ENCODE measurements at places on chromosomes 6 and 20.

DNA sequence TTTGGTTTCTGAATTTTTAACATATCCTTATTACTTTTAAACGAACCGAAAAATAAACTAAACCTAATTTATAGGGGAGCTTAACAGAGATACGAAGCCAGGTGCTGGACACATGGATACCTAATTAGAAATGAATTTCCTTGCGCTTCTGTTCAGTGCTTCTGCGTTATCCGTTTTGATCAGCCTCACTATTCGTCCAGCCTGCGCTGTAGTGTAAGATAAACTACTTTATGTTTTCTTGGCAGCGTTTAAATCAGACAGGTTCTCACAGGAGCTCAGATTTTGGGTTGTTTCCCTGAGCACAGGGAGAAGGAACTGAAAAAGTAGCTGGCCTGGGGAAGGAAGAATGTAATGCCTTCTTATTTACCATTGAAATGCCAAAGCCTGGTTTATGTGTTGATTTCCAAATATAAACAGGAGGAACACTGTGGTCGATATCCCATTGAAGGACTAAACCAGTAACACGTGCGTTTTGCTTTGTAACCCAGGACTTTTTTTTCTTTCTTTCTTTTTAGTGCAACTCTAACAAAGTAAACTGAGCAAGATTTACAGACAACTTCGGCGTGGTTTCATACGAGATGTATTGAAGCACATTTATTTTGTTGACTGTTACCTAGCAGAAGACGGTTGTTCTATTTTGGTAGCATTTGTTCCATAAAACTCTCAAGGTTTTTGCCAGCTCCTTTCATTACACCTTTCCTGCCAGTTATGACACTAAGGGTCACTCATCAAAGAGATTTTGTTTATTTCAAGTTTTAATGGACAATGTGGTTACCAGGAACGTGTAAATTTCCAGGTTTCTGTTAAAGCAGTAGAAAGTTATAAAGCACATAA is 214.8 kb upstream of the HEY2 start:
- DNase-seq: no peak

- no peak for DNase-seq
Measured at GRCh38 chr6:25542984-25543910, 108.8 kb upstream of the SCGN start.

- no peak for DNase-seq
Measured at GRCh38 chr6:79707621-79708020, 76.5 kb downstream of the SH3BGRL2 start.

- no peak for DNase-seq
Measured at GRCh38 chr20:15622368-15622767, 950.9 kb downstream of the KIF16B start.

GRCh38 chr6:31114541-31114878 is at the start of gene PSORS1C1:
Gene PSORS1C1, plus strand, starts transcription at chr6:31114800. Its CDS starts 14,833 bp downstream, at chr6:31129633.
- DNase-seq: peak; percentile 94

GRCh38 chr6:20230401-20231119 is 18.3 kb upstream of the MBOAT1 start:
- no peak for DNase-seq

DNA sequence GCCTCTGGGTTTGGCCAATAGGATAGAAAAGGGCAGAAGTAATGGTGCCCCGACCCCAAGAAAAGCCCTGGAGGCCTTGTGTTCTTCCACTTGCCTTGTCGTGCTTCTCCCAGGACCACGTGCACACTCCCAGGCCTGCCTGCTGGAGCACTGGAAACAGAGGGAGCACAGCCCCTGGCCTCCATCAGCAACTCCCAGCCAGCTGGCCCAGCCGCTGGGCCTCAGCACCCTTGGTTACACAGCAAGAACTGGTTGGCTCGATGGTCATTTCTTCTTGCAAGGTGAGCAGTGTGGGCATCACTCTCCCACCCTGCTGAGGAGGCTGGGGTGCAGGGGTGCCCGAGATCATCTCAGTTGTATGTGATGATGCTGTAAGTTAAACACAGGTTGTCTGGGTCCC is 69.2 kb upstream of the CST7 start:
- DNase-seq: no peak

- DNase-seq: no peak
Measured at GRCh38 chr20:6000871-6001270, 50.4 kb downstream of the MCM8 start.

GRCh38 chr20:19932170-19932667 is 84.9 kb upstream of the NAA20 start:
- DNase-seq: no peak

GRCh38 chr6:111417946-111418345 is 65.1 kb downstream of the REV3L start:
- DNase-seq: no peak

DNA sequence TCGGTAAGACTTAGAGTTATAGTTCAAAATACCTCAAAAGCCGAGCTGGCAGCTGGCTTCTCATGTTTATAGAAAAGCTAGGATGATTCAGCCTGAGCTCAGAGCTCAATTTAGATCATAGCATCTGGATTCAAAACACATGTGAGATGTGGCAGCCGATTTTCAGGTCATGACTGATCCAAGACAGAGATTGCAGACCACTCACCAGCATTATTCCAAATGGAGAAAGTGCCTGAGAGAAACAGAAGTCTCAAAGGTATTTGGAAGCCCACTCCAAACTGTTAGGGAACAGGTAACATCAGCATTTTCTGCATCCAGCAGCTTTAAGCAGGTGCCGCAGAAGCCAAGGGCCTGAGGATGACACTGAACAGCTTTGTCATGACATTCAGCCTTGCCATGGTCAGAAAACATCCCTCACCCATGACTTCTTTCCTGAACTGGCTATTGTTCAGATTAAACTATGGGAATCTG is 102.2 kb downstream of the BACH2 start:
- DNase-seq: no peak

- no peak for DNase-seq
Measured at GRCh38 chr6:100001915-100002388, 7.9 kb upstream of the MCHR2 start.

- peak; percentile 66 for DNase-seq
Measured at GRCh38 chr6:125950293-125950692, 6.3 kb upstream of the HINT3 start.

DNA sequence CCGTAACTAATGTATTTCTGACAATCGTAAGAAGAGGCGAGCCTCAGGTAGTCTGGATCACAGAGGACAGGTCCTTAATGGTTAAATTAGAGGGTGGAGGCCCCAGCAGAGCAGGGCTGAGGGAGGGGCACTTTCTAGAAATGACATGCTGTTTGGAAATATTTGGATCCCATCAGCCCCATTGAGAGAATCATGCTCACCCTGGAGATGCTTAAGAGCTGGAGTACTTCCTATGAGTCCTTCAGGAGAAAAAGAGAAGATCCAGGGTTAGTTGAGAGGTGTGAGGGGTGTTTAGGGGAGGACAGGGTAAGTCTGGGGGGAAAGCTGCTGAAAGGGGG is 123.0 kb downstream of the TCP11 start:
- DNase-seq: no peak

DNA sequence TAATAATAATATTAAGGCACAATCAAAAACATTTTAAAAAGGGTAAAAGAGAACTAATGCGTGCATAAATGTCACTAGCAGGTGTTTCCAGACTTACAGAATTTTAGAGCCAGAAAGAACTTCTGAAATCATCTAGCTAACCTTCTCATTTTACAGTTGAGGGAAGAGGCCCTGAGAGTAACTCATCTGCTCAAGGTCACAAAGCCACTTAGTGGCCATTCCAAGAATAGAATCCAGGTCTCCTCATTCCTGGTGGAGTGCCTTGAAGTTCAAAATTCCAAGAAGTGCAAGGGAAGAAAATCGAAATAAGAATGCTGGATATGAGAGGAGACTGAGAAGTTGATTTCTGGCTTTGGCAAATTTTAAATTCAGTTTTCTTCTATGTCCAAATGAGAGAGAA is 3.2 kb upstream of the KIAA0408 start:
- DNase-seq: no peak

GRCh38 chr6:77446249-77446648 is 17.0 kb downstream of the HTR1B start:
- DNase-seq: no peak

DNA sequence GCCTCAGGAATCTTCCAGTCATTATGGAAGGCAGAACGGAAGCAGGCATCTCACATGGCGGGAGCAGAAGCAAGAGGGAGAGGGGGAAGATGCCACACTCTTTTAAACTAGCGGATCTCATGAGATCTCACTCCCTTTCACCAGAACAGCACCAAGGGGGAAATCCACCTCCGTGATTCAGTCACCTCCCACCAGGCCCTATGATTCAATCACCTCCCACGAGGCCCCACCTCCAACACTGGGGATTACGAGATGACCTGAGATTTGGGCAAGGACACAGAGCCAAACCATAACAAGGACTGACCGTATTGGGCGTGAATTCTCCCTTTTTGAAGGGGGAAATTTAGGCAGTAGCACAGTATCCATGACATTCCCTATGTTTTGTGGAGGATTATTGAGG is 88.8 kb downstream of the TMEM170B start:
- DNase-seq: no peak

- peak; percentile 81 for DNase-seq
Measured at GRCh38 chr6:56714982-56715456, 72.3 kb upstream of the DST start.

DNA sequence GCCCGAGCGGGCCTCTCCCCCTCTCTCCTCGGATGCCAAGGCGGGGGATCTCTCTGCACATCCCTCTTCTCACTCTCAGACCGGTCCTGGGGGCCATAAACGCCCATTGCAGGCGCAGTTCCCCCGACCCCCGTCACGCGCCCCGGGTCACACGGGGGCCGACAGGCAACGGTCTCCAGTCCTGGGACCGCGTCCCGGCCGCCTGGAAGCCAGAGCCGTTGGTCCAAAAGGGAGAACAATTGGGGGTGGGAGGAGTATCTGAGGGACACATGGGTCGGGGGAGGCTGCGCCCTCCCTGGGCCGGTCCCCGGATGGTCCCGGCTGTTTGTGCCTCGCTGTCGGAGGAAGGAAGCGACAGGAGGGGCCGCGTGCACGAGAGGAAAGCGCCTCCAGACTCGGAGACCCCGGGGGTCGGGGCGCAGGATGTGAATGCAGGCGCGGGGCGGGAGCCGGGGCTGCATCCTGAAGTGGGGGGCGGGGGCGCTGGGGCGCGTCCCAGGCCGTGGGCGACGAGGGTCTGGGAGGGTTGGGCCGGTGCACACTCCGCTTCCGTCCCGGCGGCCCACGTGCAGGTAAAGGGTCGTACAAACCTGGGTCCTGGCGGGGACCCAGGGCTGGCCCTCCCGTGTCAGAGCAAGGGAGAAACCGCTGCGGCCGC is 903 bp downstream of the SLC4A11 start:
- peak; percentile 53 for DNase-seq

GRCh38 chr6:37323580-37323979 is 30.2 kb upstream of the RNF8 start:
- DNase-seq: no peak

DNA sequence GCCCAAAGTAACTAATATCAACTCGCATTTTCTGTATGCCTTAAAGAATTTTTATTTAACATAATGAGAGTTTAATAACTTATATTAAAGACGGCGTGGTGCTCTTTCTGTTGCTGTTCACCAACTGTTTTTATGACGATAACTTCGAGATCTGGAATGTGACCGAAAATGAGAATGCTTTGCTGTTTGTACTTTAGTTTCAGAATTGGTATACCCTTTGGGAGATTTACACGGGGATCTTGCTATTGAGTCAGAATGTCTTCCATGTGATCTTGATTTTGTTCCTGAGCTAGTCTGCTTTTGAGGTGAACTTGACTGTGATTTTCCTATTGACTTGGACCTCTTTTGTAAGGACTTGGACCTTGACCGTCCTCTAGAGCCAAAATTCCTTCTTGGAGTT is 17.9 kb downstream of the PNRC1 start:
- DNase-seq: no peak

DNA sequence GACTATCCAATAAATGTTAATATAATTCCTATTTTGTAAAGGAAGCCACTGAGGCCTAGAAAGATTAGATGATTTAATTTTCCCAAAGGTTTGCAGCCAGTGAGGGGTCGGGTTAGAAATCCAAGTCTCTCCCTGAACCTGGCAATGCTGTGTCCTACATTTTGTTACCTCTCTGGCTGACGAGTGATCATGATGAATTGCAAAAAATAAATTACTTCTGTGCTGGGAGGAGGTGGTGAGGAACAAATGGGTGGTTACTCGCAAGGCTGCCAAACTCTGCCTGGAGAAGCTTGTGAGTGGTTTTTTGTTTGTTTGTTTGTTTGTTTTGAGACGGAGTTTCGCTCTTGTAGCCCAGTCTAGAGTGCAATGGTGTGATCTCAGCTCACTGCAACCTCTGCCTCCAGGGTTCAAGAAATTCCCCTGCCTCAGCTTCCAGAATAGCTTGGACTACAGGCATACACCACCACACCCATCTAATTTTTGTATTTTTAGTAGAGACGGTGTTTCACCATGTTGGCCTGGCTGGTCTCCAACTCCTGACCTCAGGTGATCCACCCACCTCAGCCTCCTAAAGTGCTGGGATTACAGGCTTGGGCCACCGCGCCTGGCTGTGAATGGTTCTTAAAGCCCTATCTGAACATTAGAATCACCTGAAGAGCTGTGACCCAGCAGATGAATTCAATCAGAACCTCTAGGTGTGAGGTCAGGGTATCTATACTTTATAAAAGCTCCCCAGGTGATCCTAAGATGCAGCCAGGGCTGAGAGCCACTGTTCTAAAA is 20.2 kb upstream of the TBC1D7 start:
- no peak for DNase-seq

GRCh38 chr6:136148051-136148450 is 102.1 kb downstream of the MTFR2 start:
- DNase-seq: no peak

DNA sequence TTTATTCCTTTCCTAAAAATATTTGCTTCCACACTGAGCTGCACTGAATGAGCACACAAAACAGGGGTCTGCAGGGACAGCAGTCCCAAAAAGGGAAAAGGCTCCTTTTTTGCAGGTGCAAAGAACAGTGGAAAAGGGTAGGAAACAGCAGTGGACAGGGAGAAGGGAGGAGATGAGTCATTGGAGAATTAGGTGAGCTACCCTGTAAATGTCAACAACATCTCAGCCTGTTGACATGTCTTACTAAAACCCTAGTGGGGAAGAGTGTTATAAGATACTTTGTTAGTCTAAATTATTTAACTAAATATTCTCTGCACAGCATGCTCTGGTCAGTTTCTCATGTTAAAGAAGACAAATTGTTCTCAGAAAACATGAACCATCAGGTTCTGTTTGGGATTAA is 151.5 kb upstream of the FBXL4 start:
- no peak for DNase-seq

GRCh38 chr6:15287670-15288375 is 42.0 kb downstream of the JARID2 start:
- DNase-seq: no peak

DNA sequence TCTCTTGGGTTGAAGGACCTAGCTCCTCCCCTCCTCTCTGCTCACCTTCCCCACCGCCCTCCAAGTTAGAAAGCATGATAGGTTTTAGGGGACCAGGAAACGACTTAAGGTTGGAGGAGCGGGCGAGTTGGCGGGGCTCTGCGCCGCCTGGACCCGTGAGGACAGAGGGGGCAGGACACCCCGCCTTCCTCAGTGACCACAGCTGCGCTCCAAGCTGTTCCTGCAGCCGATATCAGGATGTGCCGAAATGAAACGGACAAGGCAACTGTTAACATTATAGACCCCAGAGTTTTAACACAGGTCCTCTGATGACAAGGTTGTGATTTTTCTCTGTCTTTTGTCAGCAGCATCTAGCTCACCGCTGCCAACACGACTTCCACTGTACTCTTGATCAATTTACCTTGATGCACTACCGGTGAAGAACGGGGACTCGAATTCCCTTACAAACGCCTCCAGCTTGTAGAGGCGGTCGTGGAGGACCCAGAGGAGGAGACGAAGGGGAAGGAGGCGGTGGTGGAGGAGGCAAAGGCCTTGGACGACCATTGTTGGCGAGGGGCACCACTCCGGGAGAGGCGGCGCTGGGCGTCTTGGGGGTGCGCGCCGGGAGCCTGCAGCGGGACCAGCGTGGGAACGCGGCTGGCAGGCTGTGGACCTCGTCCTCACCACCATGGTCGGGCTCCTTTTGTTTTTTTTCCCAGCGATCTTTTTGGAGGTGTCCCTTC is at the start of gene GRM1:
TSS of gene GRM1 (plus strand) at position 212 of the 722 bp plus-strand sequence. CDS start at position 668, 456 bp downstream.
- no peak for DNase-seq
